PC-3 (cell line): ENCODE measurements at places on chromosomes 4 and X. TPM values are rescaled to one million over a fixed set of nuclear protein-coding genes. Genes with fewer than 3 reads are reported as not detected.

DNA sequence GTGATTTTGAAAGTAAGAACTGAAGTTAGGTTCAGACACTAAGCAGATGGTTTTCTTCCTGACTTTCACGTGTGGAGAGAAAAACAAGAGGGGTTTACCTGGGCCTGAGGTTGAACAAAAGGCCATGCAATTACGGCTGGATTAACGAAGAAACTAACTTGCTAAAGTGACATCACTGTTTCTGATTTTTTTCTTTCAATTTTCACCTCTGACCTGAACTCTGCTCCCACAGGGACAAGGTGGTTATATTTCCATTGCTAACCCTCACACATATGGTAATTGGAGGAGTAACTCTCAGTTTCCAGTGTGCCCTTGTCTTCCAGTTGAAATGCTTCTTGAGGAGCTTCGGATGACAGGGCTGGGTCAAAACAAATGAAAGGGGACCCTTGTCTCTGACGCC, 38.0 kb downstream of the MSN start:
- no peak overlapping the region for H3K4me3 ChIP-seq
- no peak for DNase-seq
- H3K27me3 ChIP-seq = no peaks in the 10 kb centered on the region
- peaks cover 27% of the 10 kb centered on the region for H3K36me3 ChIP-seq

GRCh38 chr4:144799486-144799885, 153.5 kb downstream of the HHIP start:
- H3K4me1 ChIP-seq = no peaks in the 10 kb centered on the region
- no peaks in the 10 kb centered on the region for H3K27me3 ChIP-seq
- H3K36me3 ChIP-seq = no peaks in the 10 kb centered on the region
- H3K4me3 ChIP-seq = no peak overlapping the region

DNA sequence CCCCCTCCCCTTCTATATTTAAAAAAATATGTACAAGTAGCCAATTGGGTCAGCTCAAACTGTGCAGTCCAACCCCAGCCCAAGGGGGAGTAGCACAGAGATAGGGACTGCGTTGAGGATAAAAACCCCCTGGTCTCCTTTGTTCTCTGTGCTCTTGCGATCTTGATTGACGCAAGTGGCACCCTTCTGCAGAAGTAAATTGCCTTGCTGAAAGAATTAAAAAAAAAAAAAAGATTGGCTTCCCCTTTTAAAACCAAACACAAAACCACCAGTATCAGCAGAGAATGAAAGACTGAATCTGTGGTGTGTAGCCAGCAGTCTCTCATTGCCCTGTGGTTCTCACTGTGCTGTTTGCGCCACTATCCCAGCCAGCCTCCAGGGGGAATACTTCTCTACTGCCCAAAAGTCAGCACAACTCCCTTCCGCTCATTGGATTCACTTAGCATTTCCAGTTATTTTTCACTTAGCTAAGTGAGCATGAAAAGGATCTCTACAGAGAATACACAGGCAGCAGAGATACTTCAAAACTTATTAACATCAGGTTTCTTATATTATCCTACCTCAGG, 29.7 kb downstream of the MANBA start:
- H3K4me1 ChIP-seq = peaks cover 23% of the 10 kb centered on the region
- no peak overlapping the region for H3K27ac ChIP-seq
- peaks cover 9% of the 10 kb centered on the region; the same call in 1 of the 2 replicates for H3K36me3 ChIP-seq
- no peak overlapping the region for H3K4me3 ChIP-seq
- no peaks in the 10 kb centered on the region for H3K27me3 ChIP-seq

DNA sequence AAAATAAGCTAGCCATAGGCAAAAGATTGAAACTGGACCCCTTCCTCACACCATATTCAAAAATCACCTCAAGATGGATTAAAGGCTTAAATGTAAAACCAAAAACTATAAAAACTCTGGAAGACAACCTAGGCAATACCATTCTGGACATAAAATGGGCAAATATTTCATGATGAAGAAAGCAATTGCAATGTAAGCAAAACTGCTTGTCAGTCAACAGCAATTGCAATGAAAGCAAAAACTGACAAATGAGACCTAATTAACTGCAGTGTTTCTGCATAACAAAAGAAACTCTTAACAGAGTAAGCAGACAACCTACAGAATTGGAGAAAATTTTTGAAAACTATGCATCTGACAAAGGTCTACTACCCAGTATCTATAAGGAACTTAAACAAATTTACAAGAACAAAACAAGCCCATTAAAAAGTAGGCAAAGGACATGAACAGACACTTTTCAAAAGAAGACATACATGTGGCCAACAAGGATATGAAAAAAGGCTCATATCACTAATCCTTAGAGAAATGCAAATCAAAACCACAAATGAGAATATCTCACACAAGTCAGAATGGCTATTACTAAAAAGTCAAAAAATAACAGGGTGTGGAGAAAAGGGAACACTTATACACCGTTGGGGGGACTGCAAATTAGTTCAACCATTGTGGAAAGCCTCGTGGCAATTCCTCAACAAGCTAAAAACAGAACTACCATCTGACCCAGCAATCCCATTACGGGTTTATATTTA, 46.7 kb downstream of the CFAP299 start:
- DNase-seq = no peak
- H3K36me3 ChIP-seq = no peaks in the 10 kb centered on the region

GPM6B gene
- 0.51 and 0.98 TPM in 2 replicates for total RNA-seq

- H3K4me3 ChIP-seq = no peak overlapping the region
- no peak overlapping the region for H3K27ac ChIP-seq
- 0 out of 2 replicates have a peak, but pooled peaks cover 3% of the 10 kb centered on the region for H3K4me1 ChIP-seq
- DNase-seq = no peak
- H3K27me3 ChIP-seq = no peaks in the 10 kb centered on the region
- no peaks in the 10 kb centered on the region for H3K36me3 ChIP-seq
These were observed 684.6 kb downstream of the ARAP2 start for GRCh38 chr4:35559559-35560365.

- peaks cover 7% of the 10 kb centered on the region; the same call in 1 of the 2 replicates for H3K4me1 ChIP-seq
- H3K36me3 ChIP-seq = no peaks in the 10 kb centered on the region
- no peaks in the 10 kb centered on the region for H3K27me3 ChIP-seq
- peak overlapping the region; percentile 69 for H3K27ac ChIP-seq
- peak overlapping the region; percentile 76 for H3K4me3 ChIP-seq
- peak; percentile 1 for DNase-seq
These were observed 212 bp downstream of the CLCN4 start for GRCh38 chrX:10157032-10157341.

DNA sequence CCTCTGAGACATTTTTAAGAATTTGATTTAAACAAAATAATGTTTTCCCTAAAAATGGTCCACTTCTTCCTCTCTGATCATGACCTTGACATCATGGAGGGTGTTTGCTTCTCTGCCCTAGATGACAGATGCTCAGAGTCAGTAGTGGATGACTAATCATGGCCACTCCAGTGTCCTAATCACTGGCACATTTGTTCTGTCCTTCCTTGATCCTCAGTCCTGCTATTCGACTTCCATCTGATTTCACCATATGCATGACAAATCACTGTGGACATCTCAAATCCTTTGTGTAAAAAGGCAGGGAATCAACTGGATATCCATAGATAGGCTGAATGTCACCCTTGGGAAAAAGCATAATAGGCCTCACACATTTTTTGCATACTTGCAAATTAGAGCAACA, 9.0 kb downstream of the CRMP1 start:
- H3K27ac ChIP-seq = no peak overlapping the region
- H3K4me1 ChIP-seq = no peaks in the 10 kb centered on the region
- peaks cover 27% of the 10 kb centered on the region for H3K27me3 ChIP-seq
- DNase-seq = no peak
- H3K4me3 ChIP-seq = no peak overlapping the region

- no peaks in the 10 kb centered on the region for H3K36me3 ChIP-seq
- H3K4me1 ChIP-seq = no peaks in the 10 kb centered on the region
- DNase-seq = no peak
- no peak overlapping the region for H3K27ac ChIP-seq
- H3K4me3 ChIP-seq = no peak overlapping the region
- H3K27me3 ChIP-seq = no peaks in the 10 kb centered on the region
These were observed 256.1 kb upstream of the ITM2A start for GRCh38 chrX:79623098-79623762.

GRCh38 chr4:19171832-19172231, 1079.9 kb upstream of the SLIT2 start:
- no peak overlapping the region for H3K27ac ChIP-seq
- H3K27me3 ChIP-seq = no peaks in the 10 kb centered on the region
- no peak overlapping the region for H3K4me3 ChIP-seq
- no peaks in the 10 kb centered on the region for H3K4me1 ChIP-seq

- peak; percentile 40 for DNase-seq
- H3K4me1 ChIP-seq = peaks cover 28% of the 10 kb centered on the region
- H3K27ac ChIP-seq = peak overlapping the region; percentile 79
These were observed 107.0 kb downstream of the NFKB1 start for GRCh38 chr4:102608190-102608589.

TMPRSS11F gene
- not detected in 2 replicates for total RNA-seq

DNA sequence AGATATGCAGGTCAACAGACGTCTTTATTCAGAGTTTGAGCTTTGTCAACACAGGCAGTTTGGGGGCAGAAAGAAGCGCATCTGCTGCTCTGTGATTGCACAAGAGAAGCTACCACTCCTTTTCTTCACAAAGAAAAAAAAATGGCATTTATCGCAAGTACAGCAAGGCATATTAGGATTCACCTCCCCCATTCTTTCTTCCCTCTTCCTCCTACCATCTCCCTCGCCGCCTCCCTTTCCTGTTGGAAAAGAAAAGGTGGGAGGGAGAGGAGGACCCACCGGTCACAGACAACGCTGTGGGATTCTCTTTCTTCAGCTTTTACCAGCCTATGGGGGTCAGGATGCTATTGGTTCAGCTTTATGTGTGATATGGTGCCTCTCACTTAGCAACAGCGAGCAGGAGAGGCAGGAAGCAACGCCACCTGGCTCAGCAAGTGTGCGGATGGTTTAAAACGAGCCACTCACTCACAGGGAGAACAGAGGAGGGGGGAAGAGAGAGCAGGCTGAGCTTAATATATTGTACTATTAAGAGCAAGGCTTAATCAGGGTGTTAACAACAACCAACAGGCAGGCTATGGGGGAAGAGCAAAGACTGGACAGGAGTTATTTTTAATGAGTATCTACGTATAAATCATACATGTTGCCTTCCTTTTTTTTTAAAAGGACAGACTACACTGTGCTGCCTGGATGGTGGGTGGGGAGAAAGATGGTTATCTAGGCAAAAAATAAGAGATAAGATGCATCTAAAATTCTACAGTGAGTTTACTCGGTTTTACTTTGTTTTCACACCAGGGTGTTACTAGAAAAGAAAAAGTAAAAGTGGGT, 104.7 kb downstream of the MAML3 start:
- peak; percentile 62 for DNase-seq
- peaks cover 45% of the 10 kb centered on the region for H3K4me1 ChIP-seq
- H3K27me3 ChIP-seq = no peaks in the 10 kb centered on the region
- peak overlapping the region; percentile 64 for H3K4me3 ChIP-seq

DNA sequence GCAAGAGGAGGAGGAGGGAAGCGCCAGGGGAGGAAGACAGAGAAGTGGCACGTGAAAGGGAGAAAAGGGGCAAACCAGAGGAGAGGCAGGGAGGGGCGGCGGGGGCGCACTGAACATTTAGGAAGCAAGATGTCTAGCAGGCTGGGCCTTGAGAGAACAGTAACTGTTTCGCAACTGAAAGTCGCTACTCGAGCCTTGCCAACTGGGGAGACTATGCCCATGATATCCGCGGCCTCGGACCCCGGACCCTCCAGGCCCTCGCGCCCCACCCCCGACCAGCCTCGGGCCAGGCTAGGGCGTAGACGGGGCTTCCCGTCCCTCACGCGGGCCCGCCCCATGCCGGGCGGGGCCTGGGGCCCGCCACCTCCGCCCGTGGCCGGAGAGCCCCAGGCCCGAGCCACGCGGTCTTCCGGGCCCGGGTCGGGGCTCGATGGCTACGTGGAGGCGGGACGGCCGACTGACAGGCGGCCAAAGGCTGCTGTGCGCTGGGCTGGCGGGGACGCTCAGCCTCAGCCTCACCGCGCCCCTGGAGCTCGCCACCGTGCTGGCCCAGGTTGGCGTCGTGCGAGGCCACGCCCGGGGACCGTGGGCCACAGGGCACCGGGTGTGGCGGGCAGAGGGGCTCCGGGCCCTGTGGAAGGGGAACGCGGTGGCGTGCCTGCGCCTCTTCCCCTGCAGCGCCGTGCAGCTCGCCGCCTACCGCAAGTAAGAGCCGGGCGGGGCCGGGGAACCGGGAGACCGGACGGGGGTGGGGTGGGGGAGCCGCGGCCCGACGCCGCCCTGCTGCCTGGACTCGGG, at the start of gene SLC25A43:
TSS of gene SLC25A43 (plus strand) at position 363 of the 798 bp plus-strand sequence. CDS start at position 431, 68 bp downstream.
- no peaks in the 10 kb centered on the region for H3K36me3 ChIP-seq
- peaks cover 29% of the 10 kb centered on the region for H3K4me1 ChIP-seq
- peak within 1 kb of the TSS; percentile 52 for H3K27ac ChIP-seq
